NCI-H774 (cell line): ENCODE measurements at places on chromosomes 13 and 19.

- DNase-seq: peak; percentile 39
These were observed 28.2 kb downstream of the KCNC3 start for GRCh38 chr19:50300814-50301606.

DNA sequence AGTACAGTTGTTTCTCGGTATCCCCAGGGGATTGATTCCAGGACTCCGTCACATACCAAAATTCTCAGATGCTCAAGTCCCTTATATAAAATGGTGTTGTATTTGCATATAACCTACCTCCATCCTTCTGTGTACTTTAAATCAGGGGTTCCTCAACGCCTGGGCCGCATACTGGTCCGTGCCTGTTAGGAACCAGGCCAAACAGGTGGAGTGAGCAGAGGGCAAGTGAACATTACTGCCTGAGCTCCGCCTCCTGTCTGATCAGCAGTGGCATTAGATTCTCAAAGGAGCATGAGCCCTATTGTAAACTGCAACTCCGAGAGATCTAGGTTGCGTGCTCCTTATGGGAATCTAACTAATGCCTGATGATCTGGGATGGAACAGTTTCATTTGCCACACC lies 42.2 kb upstream of the KCTD4 start:
- DNase-seq: no peak

DNA sequence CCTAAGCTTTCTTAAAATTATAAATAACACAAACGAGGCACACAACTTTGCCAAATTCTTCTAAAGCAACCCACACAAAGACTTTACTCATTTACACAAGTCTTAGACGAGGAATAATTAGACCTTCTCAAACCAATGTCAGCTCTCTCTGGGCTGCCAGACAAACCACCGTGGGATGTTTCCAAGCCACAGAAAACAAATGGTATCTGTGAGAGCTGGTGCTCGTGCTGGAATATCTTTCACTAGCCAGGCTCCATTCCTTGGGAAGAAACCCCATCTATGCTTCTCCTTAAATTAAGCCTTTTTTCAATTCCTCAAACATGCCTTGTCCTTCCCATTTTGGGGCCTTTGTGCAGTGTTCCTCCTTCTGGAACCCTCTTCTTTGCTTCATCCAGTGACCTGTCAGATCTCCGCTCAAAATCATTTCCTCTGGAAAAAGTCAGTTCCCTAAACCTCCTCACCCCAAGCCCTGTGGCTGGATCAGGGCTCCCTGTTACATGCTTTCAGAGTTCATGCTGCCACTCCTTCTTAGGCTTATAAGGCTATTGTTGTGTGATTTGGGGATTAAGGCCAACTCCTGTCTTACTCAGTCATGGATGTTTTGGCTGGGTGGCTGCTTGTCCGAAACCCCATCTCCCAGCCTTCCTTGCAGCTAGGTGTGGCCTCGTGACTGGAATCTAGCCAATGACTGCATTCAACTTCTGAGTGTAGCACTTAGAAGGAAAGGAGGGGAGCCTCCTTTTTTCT lies 64.2 kb upstream of the GTF2F2 start:
- DNase-seq: no peak

- no peak for DNase-seq
These were observed 126.0 kb downstream of the FOXO1 start for GRCh38 chr13:40540328-40541044.

DNA sequence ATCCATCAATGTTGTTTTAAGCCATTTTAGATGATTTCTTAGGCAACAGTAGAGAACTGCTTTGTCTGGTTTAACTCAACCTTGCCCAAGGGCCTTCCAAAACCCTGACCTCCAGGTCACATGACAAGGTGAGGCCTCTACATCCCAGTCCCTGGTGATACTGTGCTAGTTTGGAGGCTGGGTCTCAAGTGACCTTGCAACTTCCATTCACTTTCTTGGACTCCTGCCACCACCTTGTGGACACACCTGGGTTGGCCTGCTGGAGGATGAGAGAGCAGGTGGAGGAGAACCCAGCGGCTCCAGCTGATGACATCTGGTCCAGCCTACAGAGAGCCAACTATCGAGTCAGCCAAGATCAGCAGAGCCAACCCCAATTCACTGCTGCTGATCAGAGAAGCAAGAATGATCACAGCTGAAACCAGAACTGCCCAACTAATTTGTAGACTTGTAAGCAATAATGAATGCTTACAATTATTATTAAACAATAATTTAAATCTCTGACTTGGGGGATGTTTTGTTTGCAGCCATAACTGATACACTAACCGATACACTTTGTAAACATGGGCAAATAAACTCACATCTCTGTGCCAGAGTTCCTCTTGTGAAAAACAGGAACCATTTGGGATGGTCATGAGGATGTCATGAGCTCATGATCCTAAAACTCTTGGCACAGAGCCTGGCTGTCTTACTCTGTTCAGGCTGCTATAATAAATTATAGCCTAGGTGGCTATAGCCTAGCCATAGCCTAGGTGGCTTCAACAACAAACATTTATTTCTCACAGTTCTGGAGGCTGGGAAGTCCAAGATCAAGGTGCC lies 11.5 kb downstream of the FAM187B start:
- peak; percentile 11 for DNase-seq

DNA sequence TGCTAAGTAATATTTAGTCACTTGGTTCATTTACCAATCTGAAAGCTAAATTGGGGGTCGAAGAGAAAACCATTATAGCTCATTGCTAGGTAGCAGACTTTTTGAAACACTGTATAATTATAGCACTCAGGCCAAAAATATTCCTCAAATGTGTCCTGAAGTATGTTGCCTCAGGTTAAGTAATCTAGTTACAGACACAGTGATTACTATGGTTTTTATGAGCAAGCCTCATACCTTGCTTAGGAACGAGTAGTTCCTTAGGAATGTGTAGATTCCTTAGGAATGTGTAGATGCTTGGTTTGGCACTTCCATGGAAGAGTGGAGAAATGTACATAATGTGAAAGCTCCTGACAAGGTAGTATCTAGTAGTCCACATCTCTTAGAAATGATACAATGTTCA lies 387.5 kb downstream of the LMO7 start:
- DNase-seq: no peak

DNA sequence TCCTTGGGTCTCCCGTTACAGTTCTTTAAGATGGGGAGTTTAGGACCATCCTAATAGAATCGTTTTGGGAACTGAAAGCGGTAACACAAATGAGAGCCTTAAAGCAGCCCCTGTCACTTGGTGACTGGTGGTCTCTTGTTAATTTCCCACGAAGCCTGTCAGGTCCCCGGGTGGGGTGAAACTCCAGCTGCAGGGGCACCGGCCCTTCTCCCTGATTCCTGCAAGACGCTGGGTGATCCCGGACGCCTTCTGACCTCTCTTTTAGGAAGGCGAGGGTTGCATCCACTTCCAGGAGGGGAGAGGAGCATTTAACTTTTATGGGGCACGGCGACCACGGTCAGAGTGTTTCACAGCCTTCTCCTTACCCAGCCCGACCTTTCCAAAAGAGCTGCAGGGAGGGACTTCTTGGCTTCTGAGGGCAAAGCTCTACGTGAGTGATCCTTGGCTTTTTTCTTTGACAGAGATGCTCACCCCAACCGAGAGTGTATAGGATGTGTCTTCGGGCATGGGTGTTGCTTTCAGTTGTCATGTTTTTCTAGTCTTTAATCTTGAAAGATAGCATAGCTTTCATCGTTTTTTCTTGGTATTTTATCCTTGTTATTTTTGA lies 688 bp downstream of the ZNF225 start:
- no peak for DNase-seq

- DNase-seq: no peak
These were observed 514 bp upstream of the ARGLU1 start for GRCh38 chr13:106568299-106569003.

DNA sequence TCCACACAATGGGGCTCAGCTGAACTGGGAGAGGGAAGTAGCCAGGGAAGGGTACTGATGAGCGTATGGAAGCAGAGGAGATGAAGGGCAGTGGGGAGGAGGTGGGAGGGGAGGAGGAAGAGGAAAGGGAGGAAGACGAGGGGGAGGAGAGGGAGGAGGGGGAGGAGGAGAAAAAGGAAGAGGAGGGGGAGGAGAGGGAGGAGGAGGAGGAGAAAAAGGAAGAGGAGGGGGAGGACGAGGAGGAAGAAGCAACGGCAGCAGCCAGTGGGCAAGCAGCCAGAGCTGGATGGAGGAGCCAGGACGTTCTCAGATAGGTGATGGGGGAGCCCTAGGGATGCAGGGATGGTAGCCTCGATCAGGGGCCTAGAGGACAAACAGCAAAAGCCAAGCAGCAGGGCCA lies 5.6 kb downstream of the CERS4 start:
- no peak for DNase-seq

DNA sequence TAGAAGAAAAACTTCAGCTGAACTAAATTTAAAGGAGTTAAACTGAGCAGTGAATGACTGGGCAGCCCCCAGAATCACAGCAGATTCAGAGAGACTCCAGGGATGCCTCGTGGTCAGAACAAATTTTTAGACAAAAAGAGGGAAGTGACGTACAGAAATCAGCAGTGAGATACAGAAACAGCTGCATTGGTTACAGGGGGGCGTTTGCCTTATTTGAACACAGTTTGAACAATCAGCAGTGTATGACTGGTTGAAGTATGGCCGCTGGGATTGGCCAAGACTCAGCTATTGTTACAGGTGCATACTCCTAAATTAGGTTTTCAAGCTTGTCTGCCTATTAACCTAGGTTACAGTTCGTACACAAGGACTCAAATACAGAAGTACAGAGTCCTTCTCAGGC lies 2.2 kb upstream of the SPRYD7 start:
- DNase-seq: peak; percentile 1

GRCh38 chr13:98368019-98368418 lies 190.9 kb upstream of the RNF113B start:
- no peak for DNase-seq

GRCh38 chr13:55534306-55534705 lies 1606.4 kb upstream of the PRR20A start:
- DNase-seq: no peak

DNA sequence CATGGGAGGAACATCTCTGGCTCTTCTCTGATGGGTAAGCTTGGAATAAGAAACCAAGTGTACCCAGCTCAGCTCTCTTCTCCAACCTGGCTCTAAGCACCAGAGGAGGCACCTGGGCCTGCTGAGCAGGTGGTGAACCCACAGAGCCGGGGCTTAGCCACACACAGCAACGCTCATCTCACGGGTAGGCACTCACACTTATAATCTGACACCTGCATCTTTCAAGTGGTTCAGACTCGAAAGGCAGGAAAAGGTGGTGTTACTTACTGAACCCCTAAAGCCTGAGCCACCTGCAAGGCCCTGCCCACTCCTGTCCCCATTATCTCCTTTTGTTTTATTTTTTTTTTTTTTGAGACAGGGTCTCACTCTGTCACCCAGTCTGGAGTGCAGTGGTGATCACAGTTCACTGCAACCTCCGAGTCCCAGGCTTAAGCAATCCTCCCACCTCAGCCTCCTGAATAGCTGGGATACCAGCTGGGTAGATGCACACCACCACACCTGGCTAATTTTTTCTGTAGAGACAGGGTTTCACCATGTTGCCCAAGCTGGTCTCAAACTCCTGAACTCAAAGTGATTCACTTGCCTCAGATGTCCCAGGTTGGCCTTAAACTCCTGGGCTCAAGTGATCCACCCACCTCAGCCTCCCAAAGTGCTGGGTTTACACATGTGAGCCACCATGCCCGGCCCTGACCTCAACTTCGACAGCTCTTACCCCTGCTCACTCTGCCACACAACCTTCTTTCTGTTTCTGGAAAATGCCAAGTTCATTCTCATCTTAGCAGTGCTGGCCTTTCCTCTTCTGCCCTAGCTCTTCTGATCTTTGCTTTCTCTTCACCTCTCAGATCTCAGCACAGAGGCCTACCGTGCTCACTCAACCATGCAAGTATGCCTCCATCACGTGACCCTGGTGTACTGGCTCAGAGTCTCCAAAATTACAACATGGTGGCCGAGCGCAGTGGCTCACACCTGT lies 9.7 kb downstream of the FBXL12 start:
- DNase-seq: no peak

- DNase-seq: no peak
These were observed 16.6 kb downstream of the SPACA7 start for GRCh38 chr13:112392719-112393118.

DNA sequence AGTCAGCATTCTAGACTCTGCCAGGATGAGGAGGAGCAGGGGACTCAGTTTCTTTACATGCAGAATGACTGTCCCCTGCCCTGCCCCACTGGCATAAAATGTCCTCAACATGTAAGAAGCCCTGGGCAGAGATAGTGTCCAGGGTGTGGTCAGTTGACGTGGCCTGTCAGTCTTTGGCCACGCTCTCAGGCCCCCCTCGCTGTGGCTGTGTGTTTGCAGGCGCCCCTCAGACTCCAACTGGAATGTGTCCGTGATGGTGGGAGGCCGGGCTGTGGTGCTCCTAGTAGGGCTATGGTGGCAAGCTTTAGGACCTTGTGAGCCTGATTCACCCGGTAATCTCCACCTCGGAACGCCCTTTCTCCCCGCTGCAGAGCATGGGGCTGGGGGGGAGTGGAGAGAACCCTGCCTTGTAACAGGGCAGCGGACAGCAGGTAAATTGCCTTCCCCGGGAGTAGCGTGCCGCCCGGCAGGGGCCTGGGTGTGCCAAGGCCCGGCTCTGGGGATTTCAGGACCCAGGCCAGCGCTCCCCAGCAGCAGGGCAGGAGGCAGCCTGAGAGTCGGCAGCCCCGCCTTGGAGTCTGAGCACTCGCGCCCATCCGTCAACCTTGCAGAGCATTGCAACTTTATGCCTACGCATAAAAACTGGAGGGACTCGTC lies 62.3 kb downstream of the CHST8 start:
- DNase-seq: no peak

DNA sequence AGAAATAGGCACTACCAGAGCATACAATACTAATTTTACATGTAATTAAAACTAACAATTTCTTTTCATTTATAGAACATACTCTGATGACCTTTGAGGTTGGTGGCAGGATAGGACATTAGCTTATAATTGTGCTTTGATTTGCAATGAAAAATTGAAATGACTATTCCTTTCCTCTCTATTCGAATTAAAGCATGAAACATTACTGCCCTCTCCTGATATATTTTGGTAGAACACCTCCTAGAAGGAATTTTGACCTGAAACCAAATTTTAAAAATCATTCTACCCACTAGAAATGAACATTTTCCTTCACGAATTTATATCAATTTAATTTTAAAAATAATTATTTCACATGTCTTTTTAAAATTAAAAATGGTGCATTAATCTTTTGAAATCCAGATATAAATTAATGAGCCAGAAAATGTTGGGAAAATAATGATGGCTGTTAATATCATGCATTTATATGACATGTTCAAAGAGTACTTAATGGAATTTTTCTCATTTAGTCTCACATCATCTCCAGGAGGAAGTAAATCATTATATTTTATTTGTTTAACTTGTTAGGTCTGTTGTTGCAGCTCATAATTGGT lies 556.3 kb upstream of the ARGLU1 start:
- peak; percentile 16 for DNase-seq

GRCh38 chr13:40149611-40150274 lies 494.3 kb downstream of the COG6 start:
- DNase-seq: no peak

- peak; percentile 48 for DNase-seq
These were observed 1.0 kb upstream of the ETHE1 start for GRCh38 chr19:43527860-43528622.
